ENCODE measurements at places on chromosomes 7 and 10.

DNA sequence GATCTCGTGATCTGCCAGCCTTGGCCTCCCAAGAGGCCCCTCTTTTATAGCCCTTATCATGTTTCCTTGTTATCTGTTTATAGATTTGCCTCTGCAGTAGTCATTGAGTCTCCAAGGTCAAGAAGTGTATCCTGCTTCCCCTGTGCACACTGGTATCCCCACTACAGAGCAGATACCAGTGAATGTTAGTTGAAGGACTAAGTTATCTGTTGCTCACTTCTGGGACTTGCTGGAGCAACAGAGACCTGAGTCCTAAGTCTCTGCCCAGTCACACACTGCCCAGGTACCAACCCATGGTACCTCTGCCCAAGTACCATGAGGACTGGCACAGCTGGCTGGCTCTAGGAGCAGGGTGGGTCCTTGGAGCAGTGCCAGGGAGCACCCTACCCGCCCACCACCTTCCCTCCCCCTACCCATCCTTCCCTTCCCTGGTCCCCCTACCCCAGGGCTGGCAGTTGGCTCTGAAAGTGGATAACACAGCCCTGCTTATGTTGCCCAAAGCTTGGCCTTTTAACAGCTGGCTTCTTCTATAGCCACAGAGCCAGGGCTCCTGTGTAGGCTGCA lies 26.5 kb upstream of the PDCD4 start:
- no peak for DNase-seq

GRCh38 chr7:90244909-90245851 lies at the start of gene CFAP69:
Gene CFAP69, plus strand, starts transcription at chr7:90245174. Its CDS starts 251 bp downstream, at chr7:90245425.
- DNase-seq: peak; percentile 79

GRCh38 chr7:114426824-114427223 lies 12.2 kb downstream of the FOXP2 start:
- no peak for DNase-seq

- DNase-seq: no peak
Observed at GRCh38 chr10:84340187-84340586, 11.8 kb downstream of the CCSER2 start.

GRCh38 chr7:120793213-120793936 lies 64.6 kb downstream of the TSPAN12 start:
- DNase-seq: no peak

- DNase-seq: no peak
Observed at GRCh38 chr7:2800220-2800930, 43.7 kb downstream of the GNA12 start.

DNA sequence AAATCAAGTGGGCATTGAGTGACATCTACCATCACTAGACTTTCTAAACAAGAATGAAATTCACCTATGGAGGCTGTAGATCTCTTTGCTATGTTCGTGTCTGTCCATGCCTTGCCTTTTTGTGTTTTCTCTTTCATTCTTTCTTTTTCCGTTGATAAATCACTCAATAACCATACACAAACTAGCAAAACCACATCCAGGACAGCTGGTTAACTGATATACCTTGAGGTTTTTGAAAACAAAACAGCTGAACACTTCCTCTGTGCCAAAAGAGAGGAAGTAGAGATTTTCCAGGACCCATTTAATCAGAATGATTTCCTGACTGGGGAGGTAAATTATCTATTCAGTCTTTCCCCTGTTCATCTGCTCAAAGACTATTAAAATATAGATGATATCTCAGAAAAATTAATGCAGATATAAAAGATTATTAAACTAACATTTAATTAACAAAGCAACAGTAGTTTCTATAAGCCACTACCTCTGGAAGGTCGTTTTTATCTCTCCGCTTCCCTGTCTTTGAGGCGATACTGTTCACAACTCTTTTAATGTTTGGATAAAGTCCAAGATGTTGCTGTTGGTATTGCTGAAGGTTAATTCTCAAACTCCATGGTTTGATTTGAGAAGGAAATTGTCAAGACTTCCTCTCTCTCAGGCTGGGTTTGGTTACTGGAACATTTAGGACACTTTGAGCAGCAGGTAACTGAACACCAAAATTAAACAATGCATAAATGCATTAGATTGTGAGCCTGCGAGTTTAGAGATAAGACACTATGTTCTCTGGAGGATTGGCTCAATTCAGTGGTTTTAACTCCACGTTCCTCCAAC lies 24.4 kb upstream of the C10orf67 start:
- no peak for DNase-seq

DNA sequence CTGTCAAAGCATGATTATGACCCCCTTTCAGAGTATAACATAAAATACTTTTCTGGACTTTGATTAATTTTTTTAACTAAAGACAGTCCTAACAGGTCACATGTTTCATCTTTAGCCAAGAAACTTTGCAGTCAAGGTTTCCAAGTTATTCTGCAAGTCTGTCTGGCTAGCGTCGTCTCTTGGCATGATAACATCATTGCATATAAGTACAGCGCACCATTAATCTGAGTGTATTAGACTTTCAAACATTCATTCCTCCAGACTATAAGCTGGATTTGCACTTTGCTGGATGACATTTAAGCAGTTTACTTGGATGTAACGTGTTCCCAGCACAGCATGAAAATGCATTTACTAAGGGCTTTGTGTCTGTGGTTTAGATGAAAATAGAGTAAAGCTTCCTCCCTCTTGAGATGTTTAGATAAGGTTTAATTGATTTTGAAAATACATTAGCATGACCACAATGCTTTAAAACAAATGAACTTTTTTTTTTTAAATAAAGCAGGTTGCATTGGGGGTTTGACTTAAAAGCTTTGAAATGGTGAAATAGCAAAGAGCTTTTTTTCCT lies 349.0 kb upstream of the MTPN start:
- DNase-seq: no peak

- no peak for DNase-seq
Observed at GRCh38 chr10:13871011-13871410, 284.2 kb downstream of the PRPF18 start.

DNA sequence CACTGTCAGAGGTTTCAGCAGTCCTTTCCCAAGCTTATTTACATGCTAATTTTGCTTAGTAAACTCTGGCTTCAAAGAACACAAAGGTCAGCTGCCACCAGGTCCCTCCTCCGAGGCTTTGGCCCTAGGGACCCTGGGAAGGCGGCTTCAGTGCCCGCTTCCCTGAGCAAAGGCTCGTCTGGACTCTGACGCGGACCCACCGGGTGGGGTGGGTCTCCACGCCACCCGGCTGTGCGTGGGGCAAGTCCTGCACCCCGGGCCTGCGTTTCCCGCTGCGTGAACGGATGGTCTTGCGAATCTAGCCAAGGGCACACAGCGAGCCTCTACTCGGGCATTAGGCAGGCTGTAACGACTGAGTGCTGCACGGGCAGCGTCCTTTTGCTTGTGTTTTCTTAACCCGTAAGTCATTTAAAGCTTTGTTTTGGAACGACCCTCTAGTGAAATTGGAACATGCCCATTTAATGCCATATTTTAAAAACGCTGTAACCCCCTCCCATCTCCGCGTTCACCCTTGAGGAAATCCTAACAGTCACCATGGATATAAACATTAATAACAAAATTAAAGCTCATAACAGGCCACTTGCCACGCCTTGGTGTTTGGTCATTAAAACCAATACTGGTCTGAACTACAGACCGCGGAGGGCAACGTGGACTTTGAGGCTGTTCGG lies 828 bp downstream of the BNIP3 start:
- DNase-seq: no peak

DNA sequence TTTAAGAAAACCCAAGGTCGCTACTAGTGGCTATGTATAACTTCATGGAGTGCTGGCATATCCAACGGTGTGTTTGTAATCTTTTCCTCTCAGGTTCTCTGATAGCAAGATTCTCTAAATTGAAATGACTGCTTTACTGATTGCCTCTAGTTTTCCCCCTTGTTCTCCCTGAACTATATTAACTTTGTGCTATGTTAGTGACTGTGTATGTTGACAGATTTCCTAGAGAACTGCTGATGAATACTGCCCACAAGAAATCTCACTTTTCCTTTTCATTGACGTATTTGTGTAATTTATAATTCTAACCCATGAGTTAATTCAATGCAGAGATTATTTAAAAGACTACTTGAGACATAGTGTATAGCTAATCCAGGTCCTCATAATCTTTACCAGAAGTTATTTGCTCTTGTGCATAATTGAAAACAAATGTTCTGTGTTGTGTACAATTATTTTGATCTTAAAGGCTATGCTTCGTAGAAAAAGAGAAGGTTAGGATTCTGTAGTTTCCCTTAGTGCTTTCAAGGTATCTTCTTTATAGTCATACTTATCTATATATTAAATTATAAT lies 70.6 kb upstream of the GLCCI1 start:
- DNase-seq: no peak

DNA sequence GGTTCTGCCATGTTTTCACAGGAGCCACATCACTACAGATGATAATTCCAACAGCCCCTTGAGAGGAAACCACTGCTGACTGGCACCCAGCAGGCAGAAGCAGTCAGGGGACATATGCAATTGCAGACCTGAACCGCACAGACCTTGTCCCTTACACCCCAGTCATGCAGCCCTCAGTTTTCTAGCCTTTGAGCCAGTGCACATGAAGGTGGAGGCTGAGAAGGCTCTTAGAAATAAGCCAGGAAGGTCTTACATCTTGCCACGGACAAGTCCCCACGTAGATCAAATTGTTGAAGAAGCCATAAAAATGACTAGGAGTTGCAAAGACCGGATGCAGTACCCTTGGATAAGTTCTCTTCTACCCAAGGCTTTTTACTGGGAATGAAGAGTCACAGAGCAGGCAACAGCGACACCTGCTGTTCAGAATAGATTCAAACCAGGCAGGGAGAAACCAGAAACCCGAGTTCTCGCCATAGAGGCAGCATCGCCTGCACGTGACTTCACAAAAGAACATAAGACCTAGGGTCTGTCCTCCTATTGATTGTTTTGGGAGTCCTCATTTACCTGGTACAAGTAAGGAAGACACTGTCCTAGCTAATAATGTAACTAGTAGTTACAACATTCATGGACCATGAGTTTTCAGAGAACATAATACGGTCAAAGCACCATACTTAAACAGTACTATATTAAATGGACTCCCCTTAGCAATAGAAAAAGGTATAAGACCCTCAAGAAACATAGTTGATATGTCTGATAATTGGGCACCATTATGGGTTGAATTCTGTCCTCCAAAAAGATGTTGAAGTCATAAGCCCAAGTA lies 11.1 kb downstream of the STEAP1B start:
- no peak for DNase-seq

DNA sequence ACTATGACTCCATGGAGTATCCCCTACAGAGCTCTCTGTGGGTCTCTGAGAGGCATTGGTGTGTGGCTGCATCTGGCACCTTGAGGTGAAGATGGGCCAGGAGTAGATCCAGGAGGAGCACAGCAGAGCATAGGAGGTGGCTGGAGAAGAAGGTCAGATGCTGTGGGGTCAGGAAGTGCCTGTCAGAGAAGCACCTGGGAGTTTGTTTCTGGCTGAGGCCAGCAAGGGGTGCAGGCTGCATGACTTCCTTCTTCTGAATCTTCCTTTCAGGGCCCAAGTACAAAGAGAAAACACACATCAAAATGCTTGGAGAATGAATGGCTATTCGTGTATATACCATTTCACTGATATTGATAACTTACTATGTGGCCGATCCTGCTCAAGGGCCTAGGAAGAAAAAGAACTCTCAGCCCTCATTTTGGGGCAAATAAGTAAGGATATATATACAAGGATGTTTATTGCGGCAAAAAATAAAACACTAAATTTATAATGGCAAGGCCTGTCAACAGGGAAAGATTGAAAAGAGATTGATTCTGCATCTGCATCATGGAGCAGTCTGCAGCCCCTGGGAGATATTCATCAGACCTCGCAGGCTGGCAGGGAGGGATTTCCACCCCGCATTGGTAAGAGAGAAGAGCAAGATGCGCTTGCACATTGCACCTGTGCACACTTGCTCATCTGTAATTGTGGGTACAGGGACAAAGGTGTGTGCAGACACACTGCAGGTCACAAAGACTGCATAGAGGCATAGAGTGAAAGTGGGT lies 39.2 kb downstream of the PTPRE start:
- DNase-seq: no peak

- no peak for DNase-seq
Observed at GRCh38 chr7:74371381-74372341, 82.0 kb upstream of the GTF2IRD1 start.

- no peak for DNase-seq
Observed at GRCh38 chr7:135650831-135651573, 11.3 kb upstream of the STMP1 start.

DNA sequence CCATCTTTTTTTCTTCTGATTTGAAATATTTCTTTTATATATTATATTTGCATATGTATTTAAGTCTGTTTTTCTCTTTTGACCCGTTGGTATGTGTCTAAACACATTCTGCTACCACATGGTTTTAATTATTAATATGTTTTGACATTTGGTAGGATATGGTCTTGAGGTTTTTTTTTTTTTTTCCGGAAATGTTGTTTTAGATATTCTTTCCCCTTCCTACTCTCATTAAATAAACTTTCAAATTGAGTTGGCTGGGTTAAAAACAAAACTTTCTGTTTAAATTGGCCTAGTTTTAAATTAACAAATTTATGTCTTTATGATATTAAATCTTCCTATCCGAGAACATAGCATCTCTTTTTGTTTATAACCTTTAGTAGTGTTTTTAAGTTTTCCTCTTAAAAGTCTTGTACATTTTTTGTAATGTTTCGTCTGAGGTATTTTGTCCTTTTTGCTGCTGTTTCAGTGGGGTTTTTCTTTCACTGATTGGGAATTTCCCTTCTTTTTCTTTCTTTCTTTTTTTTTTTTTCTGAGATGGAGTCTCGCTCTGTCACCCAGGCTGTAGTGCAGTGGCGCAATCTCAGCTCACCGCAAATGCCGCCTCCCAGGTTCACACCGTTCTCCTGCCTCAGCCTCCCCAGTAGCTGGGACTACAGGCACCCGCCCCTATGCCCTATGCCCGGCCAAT lies 25.4 kb downstream of the STAM start:
- peak; percentile 28 for DNase-seq

GRCh38 chr7:138000081-138000701 lies 1.7 kb downstream of the CREB3L2 start:
- DNase-seq: no peak

- DNase-seq: no peak
Observed at GRCh38 chr10:72008096-72008981, 44.1 kb downstream of the CHST3 start.

GRCh38 chr10:128429835-128430513 lies 303.8 kb upstream of the MKI67 start:
- DNase-seq: no peak

DNA sequence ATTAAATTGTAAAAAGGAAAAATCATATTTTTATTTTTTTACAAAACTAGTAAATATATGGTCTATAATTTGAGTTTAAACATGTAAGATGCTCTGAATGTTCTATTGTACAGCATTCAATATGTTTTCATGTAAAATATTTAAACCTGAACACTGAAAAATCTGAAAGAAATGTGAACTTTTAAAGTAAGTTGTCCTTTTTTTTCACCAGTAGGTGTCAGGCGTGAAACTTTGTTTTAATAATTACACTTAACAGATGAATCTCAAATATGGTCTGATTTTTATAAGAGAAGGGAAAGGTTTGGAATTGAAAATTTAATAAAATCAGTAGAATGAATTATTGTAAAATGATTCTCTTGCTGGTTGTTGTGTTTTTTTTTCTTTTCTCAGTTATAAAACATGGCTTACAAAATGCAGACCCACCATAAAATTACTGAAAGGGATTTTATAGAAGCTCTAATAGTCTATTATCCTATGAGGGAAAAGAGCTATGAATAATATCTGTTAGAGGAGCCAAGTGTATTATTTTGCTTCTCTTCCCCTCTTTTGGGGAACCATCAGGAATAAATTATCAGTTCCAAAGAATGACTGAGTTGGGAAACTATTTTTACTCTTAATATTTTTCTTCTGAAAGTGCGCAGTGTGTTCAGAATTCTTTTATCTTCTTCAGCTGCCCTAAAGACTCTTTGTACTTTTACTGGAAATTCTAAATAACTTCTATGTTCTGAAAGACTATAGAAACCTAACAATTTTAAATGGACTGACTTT lies 217.7 kb upstream of the FZD1 start:
- no peak for DNase-seq

- no peak for DNase-seq
Observed at GRCh38 chr10:80454513-80455460, 677 bp downstream of the TSPAN14 start.

Data from T-helper 2 cell (primary cell).